Stimulated activated CD8-positive, alpha-beta memory T cell treated with anti-CD3 and anti-CD28 coated beads, Interleukin-7, amount 100 ng/mL, for 48 hours (primary cell): ENCODE measurements at places on chromosomes 5 and 9.

- DNase-seq, result no peak
Measured at GRCh38 chr5:9188131-9188530, 357.7 kb downstream of the SEMA5A start.

DNA sequence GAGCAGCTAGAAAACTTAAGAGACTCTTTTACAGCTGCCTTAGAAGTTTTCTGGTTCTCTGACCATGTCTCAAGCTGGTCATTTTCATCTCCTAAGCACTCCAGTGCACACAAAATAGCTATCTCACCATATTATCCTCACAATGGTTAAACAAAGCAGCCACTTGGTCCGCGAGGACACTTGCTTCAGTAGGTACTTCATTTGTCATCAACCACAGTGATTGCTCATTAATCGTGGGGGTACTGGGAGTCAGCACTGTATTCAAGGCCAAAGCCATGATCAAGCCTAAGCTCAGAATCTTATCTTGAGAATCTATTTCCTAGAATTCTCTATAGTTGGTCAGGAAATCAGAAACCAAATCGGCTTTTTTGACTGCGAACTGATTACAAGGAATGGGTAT lies 2.9 kb downstream of the ARL14EPL start:
- no peak for DNase-seq

DNA sequence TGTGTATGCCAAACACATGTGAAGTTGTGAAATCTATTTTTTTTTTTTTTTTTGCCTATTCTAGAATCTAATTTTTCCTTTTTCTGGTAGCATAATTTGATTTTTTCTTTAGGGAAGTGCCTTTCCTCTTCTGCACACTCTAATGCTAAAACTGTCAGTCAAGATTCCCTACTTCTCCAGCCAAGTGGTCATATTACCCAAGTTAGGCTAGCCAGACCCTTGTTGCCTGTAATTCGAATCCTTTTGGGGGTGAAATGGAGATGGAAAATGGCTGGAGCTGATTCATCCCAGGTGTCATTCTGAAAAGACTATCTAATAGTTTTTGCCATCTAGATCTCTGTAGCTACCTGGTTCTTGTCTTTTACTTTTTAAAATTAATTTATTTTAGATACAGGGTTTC lies 24.8 kb upstream of the UBAP1 start:
- no peak for DNase-seq

DNA sequence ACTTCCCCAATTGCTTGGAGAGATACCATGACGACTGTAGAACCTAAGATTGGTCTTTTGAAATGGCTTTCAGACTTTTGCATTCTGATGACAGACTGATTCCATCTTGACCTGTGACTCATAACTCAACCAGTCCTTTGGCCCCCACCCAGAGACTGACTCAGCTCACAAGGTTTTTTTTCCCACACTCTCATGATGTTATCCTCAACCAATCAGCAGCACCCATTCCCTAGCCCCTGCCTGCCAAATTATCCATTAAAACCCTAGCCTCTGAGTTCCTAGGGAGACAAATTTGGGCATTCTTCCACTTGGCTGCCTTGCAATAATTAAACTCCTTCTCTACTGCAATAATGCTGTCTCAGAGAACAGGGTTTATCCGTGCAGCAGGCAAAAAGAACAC lies 1263.3 kb upstream of the CDH9 start:
- no peak for DNase-seq

- no peak for DNase-seq
Measured at GRCh38 chr5:10933121-10933520, 172.1 kb upstream of the DAP start.

DNA sequence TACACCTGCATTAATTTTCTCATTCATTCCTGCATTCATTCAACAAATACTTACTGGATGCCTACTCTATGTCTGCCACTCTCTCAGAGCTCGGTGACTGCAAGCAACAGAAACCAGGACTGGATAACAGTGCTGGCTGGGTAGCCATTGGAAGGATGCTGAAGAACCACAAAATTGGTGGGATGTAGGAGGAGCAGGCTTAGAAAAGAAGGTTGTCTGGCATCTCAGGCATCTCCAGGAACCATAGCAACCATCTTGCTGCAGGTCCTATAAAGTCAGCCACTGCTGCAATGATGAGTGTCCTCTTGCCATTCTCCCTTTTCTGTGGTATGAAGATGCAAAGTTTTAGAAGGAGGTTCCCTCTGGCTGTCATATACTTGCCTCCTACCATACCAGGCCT lies 168.6 kb downstream of the FGF18 start:
- no peak for DNase-seq

GRCh38 chr5:53874409-53874808 lies 314.0 kb downstream of the NDUFS4 start:
- no peak for DNase-seq

DNA sequence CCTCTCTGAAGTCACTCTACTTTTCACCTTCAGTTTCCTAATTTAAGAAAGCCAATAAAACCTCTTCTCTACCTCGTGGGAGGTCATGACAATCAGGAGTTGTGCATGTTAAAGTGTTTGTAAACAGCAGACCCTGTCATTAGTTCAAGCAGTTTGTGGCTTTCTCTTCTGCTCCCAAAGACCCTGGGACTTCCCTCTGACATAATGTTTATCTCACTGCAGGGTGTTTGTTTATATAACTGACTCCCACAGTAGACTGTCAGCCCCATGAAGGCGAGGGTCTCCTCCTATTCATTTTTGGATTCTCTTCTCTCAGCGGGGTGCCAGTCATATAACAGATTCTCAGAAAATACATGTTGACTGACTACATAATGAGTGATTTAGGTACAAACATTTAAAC lies 360.0 kb upstream of the ZNF462 start:
- DNase-seq, result no peak

DNA sequence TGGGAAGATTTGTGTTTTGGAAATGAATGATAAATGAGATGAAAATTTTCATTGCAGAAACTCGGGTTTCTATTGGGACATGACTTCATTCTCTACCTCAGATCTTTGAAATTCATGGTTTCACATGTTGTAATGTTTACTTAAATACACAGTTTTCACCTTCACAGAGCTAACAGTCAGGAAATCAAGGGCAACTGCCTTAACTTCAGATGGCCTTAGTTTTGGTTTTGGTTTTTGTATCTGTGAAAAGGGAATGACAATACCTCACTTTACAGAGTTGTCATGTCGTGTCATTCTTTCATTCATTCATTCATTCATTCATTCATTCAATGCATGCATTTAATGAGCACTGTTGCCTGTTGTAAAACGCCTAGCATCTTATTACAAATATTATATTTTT lies 41.9 kb downstream of the NIM1K start:
- DNase-seq, result no peak

DNA sequence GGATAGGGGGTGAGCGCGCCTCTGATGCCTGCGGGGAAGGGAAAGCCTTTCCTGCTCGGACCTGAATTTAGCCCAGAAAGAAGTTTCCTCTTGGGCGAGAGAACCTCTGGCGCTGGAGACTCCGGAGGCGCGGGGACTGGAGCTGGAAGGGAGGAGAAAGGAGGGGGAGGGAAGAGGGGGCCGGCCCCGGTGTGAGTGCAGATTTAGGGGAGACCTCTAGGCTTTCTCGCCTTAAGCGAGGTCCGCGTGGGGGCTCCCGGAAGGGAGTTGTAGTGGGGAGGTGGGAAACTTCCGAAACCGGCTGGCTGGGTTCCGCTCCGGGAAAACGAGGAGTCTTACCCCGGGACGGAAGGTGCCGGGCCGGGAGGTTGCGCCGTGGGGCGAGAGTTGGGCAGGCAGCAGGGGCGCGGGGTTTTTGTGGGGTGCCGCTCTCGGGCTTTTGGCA lies 1.3 kb downstream of the PCSK5 start:
- no peak for DNase-seq

GRCh38 chr9:4640027-4640426 lies 22.1 kb upstream of the PLPP6 start:
- no peak for DNase-seq

DNA sequence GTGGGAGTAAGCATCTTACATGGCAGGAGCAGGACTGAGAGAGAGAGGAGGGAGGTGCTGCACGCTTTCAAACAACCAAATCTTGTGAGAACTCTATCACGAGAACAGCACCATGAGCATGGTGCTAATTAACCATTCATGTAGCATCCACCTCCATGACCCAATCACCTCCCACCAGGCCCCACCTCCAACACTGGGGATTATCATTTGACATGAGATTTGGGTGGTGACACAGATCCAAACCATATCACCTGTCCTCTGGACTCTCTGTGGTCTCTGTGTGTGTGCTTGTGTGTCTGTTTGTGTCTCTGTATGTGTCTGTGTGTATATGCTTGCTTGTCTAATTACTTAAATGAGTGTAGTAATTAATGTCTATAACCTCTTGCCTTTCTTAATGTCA lies 31.1 kb downstream of the SEC61B start:
- peak; percentile 50 for DNase-seq

- no peak for DNase-seq
Measured at GRCh38 chr5:164688437-164688836, 1183.0 kb downstream of the MAT2B start.

DNA sequence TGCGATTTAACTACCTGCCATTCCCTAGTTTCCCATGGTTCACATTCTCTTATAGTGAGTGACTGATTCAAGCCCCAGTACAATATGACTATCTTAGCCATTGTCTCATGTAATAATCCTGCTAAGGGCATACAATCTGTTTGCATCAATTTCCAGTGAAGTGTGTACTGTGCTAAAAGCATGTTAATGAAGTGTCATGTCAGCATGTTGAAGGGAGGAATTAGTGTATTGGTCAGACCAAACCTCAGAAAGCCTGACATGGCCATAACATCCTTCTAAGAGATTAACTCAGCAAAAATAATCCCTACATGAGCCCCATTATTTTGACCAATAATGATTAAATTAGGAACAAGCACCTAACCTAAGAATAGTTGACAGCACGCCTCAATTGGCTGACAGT lies 442.4 kb downstream of the ENC1 start:
- no peak for DNase-seq

- DNase-seq, result no peak
Measured at GRCh38 chr9:87681271-87682061, 44.5 kb upstream of the CTSL start.

- no peak for DNase-seq
Measured at GRCh38 chr9:35464141-35465025, 25.5 kb upstream of the RUSC2 start.

DNA sequence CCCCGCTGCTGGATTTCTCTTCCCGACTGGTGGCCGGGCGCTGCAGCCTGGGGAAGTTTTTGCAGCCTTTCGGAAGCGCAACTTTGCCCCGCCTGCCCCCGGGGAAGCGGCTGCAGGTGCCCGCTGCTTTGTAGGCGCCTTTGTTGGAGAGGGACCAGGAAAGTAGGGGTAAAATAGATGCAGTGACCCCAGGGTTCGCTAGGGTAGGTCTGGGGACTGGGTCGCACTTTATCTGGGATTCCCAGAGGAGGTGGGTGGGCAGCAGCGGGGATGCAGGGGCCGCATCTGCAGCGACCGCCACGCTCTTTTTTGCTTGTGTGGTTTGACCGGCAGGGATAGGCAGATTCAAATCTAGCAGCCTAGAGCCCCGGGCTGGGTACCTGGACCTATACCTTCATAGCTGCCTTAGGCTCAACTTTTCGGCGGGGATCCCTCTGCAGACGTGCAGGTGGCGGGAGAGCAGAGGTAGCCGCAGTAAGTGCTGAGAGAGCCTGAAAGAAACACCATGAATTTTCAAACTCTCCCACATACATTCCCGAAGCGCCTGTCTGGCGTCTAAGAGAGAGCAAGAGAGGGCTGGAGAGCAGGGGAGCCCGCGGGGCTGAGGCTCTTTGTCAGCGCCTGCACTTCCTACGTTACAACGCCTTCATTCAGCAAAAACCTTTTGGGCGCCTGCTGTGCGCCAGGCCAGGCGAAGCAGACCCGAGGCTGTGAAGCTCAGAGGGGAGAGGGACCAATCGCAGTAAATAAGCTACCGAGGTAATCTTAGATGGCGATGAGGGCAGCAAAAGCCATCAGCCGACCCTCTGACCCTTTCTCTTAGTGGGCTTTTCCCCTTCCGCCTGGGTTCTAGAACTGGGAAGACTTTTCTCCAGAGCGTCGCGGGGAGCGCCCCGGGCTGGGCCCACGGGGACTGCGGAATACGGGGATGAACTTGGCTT lies 642 bp downstream of the SV2C start:
- DNase-seq, result no peak

- no peak for DNase-seq
Measured at GRCh38 chr5:176388003-176388443, 375 bp downstream of the NOP16 start.

- no peak for DNase-seq
Measured at GRCh38 chr5:141501761-141502160, 12.9 kb downstream of the PCDHGC5 start.

GRCh38 chr9:2356041-2356790 lies 265.4 kb upstream of the VLDLR start:
- no peak for DNase-seq

DNA sequence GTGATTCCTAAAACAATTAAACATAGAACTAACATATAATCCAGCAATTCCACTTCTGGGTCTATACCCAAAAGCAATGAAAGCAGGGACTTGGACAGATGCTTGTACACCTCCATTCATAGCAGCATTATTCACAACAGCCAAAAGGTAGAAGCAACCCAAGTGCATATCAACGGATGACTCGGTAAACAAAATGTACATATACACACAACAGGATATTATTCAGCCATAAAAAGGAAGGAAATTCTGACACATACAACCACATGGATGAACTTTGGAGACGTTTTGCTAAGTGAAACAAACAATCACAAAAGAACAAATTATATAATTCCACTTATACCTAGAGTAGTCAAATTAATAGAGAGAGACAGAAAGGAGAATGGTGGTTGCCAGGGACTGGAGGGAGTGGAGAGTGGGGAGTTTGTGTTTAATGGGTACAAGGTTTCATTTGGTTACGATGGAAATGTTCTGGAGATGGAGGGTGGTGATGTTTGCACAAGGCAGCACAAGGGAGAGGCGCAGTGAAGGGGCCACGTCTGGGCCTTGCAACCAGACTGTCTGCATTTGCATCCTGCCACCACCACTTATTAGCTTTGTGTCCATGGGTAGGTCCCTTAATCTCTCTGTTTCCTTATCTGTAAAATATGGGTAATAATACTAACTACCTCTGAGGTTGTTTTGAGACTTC lies 36.3 kb upstream of the RLN1 start:
- DNase-seq, result no peak

DNA sequence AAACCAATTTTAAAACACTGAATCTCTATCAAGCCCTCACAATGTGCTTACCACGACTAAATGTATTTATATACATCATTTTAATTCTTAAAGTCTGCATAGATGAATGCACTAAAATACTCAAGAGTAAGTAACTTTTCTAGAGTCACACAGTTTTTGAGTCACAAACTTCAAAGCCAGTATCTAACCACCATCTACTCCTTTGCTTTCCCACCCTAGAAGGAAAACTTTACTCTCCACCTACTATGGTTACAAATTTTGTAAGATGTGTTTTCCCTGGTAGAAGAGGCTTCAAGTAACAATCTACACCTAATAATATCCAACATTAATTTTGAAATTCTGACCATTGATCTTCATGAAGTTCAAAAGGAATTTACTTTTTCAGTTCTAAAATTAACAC lies 18.7 kb downstream of the ZFAND5 start:
- no peak for DNase-seq

- DNase-seq, result no peak
Measured at GRCh38 chr5:117203584-117203983, 629.0 kb upstream of the SEMA6A start.
